ENCODE measurements at places on chromosomes 5 and 9.

- no peak for DNase-seq
Observed at GRCh38 chr9:77773381-77773780, 125.3 kb upstream of the GNA14 start.

GRCh38 chr9:630817-631216 is 210.7 kb upstream of the DMRT1 start:
- no peak for DNase-seq

DNA sequence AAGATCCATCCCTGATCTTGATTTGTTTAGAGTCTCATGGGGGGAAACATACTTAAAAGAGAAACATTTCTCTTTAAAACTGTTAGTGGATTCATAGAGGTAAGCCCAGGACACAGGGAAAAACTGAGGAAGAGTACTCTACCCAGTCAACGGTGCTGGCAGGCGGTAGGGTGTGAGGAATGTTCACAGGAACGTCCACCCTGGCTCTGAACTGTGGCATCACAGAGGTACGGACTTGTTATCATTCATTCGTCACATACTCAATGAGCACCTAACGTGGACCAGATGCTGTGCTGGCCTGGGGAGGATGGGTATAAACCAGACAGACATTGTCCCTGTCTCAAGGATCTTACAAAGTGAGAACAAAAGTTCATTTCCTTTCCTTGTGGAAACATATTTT is 18.8 kb upstream of the PPARGC1B start:
- DNase-seq: no peak

GRCh38 chr5:72506158-72506549 is 1.1 kb downstream of the ZNF366 start:
- no peak for DNase-seq

DNA sequence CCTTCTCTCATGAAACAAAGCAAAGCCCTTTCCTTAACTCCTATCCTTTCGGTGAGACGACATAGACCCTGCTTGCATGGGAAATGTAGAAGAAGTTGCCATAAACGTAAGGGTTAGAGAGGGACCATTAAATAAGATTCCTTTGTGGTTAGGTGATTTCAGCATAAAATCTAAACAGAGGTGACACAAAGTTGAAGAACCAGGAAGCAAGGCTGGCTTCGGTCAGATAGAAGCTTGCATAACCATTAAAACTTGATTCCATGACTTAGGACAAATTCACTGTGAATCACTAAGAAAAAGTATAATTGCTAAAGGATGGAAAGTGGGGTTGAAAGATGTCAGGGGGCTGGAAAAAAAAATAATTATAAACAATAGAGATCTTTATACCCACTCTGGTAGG is 30.9 kb upstream of the ABLIM3 start:
- no peak for DNase-seq

DNA sequence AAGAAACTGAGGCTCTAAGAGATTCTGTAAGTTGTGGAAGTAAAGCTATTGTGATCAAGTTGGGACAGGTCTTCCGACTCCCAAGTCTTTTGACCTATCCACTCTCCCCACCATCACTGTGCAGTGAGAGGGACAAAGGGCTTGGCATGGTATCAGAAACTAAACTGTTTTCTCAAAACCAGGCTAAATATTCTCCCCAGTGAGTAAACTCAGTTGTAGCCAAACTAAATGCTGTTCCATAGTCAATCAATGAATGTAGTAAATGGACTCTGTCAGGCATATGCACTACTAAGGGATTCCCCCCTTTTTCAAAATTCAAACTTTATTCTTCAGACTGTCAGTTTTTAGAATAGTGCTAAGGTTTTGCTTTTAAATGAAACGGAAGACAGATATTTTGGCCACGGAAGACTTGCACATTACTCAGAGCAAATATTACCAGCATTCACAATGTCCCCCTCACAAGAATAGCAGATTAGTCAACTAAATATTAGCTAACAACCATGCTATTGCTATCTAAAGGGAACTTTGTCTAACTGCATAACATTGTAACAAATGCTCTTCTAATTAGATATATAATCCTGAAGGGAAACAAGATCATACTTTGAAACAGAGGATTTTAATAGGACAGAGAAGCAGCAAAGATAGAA is 7.1 kb downstream of the PRKAA1 start:
- DNase-seq: no peak

GRCh38 chr5:79857714-79858409 is 133.2 kb downstream of the MTX3 start:
- peak; percentile 74 for DNase-seq

- DNase-seq: no peak
Observed at GRCh38 chr5:173217626-173218397, 17.2 kb downstream of the NKX2-5 start.

DNA sequence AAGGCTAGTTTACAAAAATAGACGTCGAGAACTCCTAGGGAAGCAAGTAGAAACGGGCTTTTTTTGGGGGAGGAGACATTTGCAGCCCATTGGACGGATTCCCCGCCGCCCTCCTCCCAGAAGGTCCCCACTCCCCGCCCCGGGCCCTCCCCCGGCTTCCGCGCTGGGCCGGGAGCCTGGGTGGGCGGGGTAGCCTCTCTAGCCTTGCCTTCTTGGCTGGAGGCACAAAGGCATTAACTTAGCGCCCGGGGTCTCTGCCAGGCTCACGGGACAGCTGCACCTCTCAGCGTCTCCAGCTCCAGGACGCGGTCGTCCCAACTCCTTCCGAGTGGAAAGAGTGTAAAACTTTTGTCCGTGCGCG is at the start of gene DMRTA1:
TSS of gene DMRTA1 (plus strand) at position 236 of the 361 bp plus-strand sequence. CDS start 242 bp downstream, outside the sequence.
- DNase-seq: peak; percentile 59

DNA sequence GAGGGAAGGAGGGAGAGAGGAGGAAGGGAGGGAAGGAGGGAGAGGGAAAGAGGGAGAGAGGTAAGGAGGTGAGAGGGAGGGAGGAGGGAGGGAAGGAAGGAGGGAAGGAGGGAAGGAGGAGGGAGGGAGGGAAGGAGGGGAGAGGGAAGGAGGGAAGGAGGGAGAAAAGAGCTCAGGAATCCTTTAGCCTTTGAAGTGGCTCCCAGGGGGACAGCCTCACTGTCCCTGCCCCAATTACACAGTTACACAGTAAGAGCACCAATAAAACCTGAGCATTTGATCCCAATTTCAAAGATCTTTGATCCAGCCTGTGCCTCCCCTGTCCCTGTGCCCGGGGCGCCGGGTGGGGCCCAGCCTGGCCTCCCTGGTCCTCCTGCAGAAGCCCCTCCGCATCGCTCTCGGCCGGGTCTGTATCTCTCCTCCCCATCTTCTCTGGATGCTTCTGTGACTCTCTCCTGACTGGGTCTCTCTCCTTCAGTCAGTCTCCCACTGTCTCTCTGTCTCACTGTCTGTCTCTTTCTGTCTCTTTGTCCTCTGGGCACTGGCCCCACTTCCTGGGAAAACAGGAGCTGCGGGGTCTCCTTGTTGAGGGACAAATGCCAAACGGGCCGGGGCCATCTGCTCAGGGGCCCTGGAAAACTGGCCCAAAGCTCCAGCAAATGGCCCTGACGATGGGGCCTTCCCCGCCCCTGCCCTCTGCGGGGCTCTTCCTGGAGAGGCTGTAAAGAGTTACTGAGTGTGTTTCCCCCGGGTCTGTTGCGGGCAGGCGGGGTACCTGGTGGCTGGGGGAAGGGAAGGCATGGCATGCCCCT is 54.2 kb upstream of the EGFL7 start:
- DNase-seq: no peak

Data from WERI-Rb-1 (cell line).